ENCODE measurements at places on chromosomes 4 and X.

DNA sequence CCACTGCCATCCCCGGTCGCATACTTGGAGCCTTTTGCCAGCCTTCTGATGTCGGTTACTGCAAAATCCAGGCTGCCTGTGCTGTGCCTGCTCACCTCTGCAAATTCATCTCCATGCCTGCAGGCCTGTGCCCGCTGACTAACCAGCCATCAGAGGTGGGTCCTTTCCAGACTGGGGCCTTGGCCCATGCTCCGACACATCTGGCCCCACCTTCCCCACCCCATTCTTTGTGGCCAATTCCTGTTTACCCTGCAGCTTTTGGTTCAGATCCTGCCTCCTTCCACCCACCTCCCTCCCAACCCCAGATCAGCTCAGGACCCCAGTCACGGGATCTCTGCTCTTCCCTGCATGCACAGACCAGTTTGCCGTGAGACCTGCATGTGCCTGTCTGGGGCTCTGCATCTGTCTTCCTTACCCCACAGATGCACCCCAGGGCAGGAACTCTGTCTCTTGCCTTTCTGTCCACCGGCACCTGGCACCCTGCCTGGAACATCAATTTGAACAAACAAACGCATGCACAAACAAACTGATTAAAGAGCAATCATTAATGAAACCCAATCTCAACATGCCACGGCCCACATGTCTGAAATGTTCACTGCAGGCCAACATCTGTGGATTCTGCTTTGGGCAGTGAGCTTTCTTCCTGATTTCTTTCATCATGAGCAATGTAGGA lies 112.8 kb upstream of the PSAPL1 start:
- DNase-seq: no peak

DNA sequence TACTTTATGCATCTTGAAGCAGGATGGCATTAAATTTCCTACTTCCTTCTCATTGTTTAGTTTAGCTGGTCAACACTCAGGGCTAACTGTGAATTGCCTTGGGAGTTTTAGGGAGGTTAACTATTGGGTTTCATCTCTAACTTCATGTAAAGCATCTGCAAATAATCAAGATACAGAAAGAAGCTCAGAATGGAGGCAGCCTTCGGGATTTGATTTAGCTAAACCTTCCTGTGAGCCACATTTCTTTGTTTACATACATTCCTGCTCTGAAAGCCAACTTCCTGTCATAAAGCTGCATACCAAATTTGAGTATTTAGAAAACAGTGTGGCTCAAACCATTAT lies 131.7 kb upstream of the PCDH18 start:
- peak; percentile 68 for DNase-seq

- DNase-seq: peak; percentile 14
These were observed at the start of gene TSPAN7 for GRCh38 chrX:38561126-38561868. Gene TSPAN7 (plus strand): TSS chrX:38561542. CDS start chrX:38561547, 5 bp downstream.

DNA sequence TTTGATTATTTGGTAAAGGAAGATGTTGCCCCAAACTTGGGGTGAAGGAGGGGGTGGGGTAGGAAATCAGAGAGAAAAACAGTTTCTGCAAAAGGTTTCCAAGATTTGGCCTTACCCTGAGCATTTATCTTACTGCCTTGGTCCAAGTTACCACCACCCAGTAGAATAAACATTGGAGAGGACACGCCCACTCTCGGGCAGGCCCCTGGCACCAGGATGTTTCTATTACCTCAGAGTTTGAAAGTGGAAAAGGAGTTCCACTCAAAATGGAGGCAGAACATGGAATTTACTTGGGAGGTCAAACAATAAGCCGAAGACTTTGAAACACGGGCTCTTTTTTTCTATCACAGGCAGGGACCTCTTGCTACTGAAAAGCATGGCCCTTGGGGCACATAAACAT lies 113.7 kb downstream of the CHRNA9 start:
- no peak for DNase-seq

DNA sequence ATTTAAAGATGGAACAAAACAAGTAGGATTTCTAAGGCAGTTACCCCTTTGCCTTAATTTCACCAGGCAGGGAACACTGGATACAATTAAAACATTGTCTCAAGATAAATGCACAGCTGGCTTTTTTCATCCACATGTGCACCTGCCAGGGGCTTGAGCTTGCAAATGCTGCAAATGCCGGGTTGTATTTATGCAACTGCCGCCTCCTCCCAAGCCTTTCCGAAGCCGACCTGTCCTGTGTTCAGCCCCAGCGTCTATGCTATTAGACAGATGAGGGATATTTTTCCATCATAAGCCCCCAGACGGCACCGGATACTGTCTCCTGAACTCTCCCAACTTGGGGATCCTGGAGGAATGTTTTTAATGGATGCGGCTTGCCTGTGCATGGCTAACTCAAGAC lies 251.6 kb downstream of the CRLF2 start:
- DNase-seq: no peak

Data from stromal cell of bone marrow (primary cell).